Esophagus mucosa (tissue), 1 donor: ENCODE measurements at places on chromosomes 3 and 15. TPM values are rescaled to one million over a fixed set of nuclear protein-coding genes. Genes with fewer than 3 reads are reported as not detected.

The ERICH6 gene
- not detected for total RNA-seq

The SPATA12 gene
- not detected for total RNA-seq

DNA sequence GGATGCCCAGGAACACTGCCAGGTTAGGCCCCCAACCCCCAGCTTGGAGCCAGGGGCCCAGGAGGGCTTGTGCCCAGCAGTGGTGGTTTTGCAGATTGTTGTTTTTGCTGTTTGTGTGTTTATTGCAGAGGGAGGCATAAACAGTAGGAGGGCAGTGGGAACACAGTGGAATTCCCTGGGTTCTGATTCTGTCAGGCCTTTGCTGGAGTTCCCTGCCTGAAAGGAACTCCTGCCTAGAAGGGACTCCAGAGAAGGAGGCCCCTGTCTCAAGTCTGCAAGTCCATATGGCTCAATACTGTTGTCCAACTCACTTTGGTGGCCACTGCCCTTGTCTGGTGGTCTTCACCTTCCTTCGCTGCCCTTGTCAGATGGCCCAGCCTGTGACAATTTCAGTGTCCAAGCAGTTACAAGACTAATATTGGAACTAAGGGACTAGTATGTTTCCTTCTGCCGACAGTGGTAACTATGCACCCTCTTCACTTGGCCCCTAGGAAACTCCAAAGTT, 47.4 kb upstream of the RAB6B start:
- no peak for ATAC-seq

- ATAC-seq, result no peak
Observed at GRCh38 chr15:63843901-63844317, 10.2 kb upstream of the HERC1 start.
